Stimulated activated CD8-positive, alpha-beta memory T cell treated with anti-CD3 and anti-CD28 coated beads, Interleukin-15, amount 100 ng/mL, for 1 hour (primary cell): ENCODE measurements at places on chromosomes 3 and 15.

DNA sequence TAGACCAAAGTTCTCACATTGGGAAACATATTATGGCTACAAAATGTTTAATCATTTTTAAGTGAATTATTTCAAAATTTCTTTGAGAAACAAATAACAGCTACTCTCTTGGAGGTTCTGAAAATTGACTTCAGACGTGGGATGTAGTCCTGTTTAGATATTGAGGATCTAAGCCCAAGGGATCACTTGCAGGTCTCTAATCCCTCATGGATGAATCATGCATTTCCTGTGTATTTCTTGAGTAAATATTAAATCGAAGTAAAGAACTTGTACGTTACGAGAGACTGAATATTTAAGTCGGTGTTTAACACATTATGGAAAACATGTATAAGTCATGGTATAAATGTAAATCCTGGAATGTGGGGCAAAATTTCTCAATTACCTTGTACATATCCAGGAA, 119.8 kb downstream of the EPHA3 start:
- no peak for DNase-seq

DNA sequence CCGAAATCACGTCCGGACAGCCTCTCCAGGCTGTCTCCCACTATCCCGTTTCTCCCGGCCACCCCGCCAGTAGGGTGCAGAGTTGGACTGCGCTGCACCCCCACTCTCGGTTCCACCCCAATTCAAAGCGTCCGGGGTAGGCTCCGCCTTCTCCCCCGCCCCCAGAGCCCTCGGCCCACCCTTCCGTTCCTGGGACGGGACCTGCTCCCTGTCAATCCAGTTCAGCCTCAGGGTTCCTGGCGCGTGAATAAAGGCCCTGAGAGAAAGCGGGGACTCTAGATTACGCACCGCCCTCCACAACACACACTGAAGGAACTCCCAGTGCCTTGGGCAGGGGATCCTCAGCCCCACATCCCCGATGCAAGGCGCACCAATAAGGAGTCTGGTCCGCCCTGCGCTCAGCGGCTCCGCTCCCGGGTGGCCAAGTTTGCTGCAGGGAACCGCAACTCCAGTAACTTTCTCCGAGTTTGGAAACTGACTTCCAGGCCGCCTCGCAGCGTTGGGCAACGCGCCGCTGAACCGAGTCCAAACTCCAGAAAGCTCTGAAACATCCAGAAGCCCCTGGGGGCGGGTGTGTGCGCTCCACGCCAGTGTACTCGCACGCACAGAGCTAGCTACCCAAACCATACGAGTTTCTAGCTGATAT, 1.9 kb downstream of the ADAMTS9 start:
- no peak for DNase-seq

DNA sequence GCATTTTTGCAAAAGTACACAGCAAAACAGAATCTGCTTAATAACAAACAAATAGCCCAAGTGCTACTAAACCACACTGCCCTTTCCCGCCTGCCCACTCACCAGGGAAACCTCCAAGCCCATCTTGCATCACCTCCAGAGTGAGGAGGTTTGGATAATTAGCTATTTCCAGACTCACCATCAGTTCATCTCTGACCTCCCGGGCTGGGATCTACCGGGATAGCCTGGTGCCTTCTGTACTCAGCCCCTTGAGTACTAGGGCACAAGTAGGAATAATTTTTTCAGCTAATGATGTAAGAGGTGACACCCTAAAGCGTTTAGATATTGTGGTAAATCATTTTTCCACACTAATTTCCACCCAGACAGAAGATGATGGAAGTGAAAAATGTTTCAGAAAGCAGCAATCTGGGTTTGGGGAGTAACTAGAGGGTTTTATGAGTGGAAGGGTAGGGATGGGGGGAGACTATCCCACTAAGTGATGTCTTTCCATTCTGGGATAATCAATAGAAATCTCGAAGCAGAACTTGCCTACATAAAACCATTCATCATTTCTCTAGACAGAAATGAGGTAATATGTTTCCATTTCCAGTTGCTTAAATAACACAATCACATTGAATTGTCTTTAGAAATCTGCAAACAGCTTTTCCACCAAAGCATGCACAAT, 40.9 kb downstream of the TAFA4 start:
- no peak for DNase-seq

DNA sequence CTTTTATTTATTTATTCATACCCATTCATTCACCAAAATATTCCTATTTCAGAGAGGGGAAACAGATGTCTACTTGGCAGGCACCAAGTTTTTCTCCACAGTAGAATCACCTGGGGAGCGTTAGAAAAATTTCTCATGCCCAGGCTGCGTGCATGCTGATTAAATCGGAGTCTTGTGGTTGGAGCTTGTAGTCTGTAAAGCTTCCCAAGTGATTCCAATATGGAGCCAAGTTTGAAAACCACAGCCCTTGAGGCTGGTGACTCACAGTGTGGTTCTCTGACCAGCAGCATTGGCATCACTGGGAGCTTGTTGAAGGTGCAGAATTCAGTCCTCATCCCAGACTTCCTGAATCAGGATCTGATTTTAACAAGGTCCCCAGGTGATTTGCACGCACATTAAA, 49.7 kb downstream of the PDHB start:
- no peak for DNase-seq

- no peak for DNase-seq
Observed at GRCh38 chr15:100972975-100973350, 53.8 kb downstream of the LRRK1 start.

GRCh38 chr3:111764645-111765091, 94.4 kb upstream of the PHLDB2 start:
- no peak for DNase-seq

- DNase-seq = no peak
Observed at GRCh38 chr3:43537225-43537624, 84.6 kb downstream of the ANO10 start.

DNA sequence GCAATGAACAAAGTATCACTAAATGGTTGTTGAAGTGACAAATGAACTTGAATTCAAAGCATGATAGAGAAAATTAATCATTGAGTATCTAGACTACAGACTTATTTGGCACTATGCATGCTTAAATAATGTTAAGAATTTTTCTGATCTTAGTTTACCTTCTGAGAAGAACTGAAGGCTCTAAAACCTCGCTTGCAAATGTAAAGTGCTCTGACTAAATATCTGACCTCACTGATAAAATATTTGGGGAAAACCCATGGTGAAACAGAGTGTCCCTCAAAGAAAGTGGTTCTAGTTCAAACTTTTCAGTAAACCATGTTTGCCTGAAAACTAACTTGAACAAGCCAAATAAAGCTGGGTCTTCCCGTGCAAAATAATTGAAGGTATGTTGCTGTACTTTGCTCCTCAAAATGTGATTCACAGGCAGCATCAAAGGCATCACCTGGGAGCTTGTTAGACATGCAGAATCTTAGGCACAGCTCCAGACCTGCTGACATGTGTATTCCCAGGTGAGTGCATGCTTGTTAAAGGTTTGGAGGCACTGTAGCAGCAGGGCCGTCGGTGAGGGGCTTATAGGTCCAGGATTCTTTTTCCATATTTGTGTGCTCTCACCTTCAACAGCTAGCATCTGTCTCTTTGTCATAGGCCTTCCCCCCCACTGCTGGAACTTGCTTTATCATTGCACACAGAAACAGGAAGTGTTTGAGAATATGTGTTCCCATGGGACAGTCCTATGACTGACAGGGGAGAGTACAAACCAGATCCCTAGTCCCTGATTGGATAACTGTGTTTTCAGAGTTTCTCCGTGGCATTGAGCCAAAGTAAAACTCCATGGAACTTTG, 524.2 kb upstream of the LMCD1 start:
- no peak for DNase-seq

GRCh38 chr15:64693134-64693533, 82.3 kb downstream of the RBPMS2 start:
- DNase-seq = no peak

DNA sequence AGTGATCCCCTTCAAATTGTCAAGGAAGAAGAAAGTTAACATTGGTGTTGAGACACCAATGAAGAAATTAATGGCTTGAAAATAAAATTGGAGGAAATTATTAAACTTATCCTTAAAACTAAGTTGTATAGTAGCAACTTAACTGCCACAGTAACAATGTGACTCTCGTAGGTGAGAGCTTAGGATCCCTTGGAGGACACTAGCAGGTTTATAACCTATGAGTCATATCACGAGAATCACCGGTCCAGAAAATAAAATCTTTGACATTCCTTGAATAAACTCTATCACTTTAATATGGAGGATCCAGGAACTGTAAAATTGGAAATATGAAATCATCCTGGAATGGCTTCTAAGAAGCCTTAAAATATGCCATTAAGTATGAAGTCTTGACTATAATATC, 2.1 kb downstream of the GHSR start:
- no peak for DNase-seq

DNA sequence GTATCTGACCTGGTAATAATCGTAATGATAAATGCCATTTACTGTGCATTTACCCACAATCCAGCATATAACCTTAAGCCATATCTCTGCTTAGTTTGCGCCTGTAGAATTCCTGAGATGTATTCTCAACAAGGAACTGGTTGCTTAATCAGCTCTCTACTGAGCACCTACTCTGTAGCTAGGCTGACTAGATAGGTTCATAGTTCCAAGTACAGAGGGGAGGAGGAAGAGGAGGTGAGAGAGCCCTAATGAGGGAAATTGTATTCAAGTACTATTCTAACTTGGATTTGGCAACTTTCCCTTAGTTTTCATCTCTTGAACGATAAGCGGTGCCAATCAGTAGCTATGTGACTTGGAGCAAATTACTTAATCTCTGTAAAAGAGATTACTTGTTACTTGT, 5.6 kb upstream of the AKAP13 start:
- no peak for DNase-seq

GRCh38 chr3:48679411-48680391, 6.0 kb downstream of the NCKIPSD start:
- DNase-seq = no peak

DNA sequence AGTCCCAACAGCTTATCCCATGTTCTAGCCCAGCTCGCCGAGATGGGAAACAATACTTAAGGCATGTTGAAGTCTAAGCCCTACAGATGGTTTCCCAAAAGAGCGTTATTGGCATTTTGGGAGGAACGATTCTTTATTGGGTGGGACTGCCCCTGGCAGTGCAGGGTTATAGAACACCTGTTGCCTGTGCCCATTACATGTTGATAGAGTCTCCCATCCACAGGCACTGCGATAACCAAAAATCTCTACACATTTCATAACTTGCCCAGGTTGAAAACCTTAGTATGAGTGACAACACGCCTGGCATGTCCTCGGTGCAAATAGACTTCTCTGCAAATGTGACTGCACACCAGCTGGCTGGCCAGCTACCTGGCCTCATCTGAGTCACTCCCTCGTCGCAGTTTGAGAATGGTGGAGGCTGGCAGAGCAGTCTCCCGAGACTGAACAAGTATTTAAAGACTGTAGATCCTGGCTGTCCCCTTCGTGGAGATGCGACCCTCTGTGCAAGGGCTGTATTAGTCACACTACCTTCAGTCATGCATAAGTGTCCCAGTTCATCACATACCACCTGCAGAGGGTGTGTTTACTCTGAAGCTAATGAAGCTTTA, 18.7 kb downstream of the ZNF80 start:
- no peak for DNase-seq

DNA sequence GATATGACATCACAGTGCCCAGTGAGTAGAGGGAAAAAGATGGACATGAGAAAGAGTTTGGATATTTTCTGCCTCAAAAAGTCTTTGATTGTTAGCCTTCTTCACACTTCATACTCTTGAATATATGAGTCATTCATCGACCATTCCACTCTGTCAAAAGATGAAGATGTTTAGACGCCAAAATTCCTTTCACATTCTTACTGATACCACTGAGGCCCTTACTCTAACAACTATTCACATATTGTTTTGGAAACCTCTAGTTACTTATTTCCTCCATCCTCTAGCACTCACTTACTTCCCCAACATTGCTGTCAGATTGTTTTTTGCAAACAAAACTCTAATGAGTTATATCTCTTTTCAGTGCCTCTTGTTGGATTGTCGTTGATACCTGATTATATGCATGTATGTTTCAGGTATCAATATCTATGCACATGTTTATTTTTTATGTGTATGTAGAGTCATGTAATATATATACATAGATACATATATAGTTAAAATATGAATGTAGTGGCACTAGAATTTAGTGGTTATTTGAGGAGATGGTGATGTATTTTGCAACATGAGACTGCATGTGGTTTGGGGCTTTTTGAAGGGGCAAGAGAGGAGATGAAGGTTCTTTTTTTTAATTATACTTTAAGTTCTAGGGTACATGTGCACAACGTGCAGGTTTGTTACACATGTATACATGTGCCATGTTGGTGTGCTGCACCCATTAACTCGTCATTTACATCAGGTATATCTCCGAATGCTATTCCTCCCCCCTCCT, 40.0 kb upstream of the OR5H6 start:
- DNase-seq = no peak

DNA sequence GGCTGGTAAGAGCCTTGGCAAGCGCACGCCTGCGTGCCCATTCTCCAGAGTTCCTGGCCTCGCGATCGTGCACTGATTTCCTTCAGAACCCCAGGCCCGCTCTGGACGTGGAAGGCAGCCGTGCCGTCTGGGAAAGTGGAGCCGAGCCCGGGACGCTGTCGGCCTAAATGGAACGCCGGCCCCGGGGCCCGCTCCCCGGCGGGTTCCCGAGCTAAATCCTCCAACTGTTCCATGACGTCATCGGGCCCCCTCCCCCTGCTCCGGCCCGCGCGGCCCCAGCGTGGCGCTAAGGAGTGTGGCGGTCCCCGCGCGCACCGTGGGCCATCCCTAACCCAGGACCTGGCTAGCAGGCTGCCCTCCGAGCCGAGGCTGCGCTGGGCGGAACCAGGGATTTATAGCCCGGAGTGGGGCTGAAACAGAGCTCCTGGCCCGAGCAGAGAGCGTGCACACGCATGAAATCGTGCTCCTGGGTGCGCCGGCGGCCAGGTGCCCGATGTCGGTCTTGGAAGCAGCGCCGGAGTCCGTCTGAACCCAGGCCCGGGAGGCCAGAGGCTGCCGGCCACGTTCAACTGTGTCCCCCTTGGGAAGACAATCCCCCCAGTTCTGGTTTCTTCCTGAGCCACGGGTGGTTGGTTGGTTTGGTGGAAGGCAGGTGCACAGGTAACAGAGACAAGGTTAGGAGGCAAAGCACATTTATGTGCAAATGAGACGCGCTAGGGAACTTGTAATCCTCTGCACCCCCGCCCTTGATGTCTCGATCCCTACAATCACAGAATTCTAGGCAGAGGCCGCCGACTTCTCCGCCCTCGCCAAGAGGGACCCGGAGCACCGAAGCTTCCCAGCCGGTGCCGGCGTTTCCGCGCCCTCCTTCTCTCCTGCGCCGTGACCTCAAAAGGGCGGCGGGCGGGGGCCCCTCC, 84.9 kb upstream of the ETV5 start:
- DNase-seq = no peak

GRCh38 chr15:46409841-46410301, 775.0 kb downstream of the SQOR start:
- DNase-seq = no peak
